ENCODE measurements at places on chromosomes 11 and 22. TPM values are rescaled to one million over a fixed set of nuclear protein-coding genes. Genes with fewer than 3 reads are reported as not detected.
A peak's percentile ranks its signal among the peaks of the same experiment; 100 is the strongest.

DNA sequence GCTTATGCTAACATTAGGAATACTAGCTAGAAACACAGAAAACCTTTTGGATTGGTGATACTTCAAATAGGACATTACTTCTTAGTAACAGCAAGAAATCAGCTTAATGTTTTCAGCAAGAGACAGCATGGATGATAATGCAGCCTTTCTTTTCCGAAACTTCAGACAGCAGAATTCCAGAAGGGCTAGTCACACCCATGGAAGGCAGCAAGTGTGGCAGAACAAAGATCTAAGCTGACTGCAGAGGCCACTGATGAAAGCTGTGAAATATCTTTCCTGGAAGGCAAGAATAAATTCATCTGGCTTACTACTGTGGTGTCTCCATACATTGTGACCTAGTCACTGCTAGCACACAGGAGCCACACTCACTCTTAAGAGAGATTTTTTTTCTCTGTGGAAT lies 100.3 kb downstream of the CCDC83 start:
- H3K27me3 ChIP-seq, result no peaks in the 10 kb centered on the region
- H3K4me3 ChIP-seq, result no peak overlapping the region
- no peak overlapping the region for H3K27ac ChIP-seq
- peaks cover 20% of the 10 kb centered on the region for H3K4me1 ChIP-seq
- H3K36me3 ChIP-seq, result peaks cover 65% of the 10 kb centered on the region
- no peak for DNase-seq

- H3K27ac ChIP-seq, result no peak overlapping the region
- no peaks in the 10 kb centered on the region for H3K36me3 ChIP-seq
- no peaks in the 10 kb centered on the region for H3K27me3 ChIP-seq
- no peak for DNase-seq
- H3K4me1 ChIP-seq, result no peaks in the 10 kb centered on the region
- H3K4me3 ChIP-seq, result no peak overlapping the region
Observed at GRCh38 chr11:119491753-119492510, 69.0 kb upstream of the THY1 start.

APOL3 gene
- total RNA-seq, result 20.5 TPM

- peak overlapping the region; percentile 89 for H3K27ac ChIP-seq
- no peak for DNase-seq
- H3K36me3 ChIP-seq, result no peaks in the 10 kb centered on the region
- H3K4me3 ChIP-seq, result peak overlapping the region; percentile 33
- peaks cover 9% of the 10 kb centered on the region for H3K27me3 ChIP-seq
Observed at GRCh38 chr11:46338636-46338987, 8.7 kb upstream of the DGKZ start.

GRCh38 chr11:119889728-119890280 lies 160.8 kb upstream of the NECTIN1 start:
- H3K4me1 ChIP-seq, result peaks cover 17% of the 10 kb centered on the region
- no peak overlapping the region for H3K4me3 ChIP-seq
- H3K27me3 ChIP-seq, result no peaks in the 10 kb centered on the region
- DNase-seq, result no peak
- H3K36me3 ChIP-seq, result no peaks in the 10 kb centered on the region

DNA sequence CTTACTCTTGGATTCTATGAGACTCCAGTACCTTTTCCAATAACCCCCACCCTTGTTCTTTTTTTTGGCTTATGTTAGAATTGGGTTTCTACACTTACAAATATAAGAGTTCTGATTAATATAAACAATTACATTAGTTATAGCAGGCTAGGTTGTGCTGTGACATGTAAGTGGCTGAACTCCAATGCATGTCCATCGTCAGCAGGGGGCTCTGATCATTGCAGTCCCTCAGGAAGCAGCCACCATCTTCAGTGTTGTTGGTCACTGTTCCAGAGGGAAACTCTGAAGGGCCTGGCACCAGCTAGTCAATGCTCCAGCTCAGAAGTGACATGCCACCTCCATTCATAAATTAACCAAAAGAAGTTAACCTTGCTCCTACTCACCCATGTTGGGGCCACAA lies 5.6 kb downstream of the LIPT2 start:
- peaks cover 6% of the 10 kb centered on the region for H3K4me1 ChIP-seq
- DNase-seq, result no peak
- no peaks in the 10 kb centered on the region for H3K36me3 ChIP-seq
- H3K27ac ChIP-seq, result no peak overlapping the region
- H3K4me3 ChIP-seq, result no peak overlapping the region
- H3K27me3 ChIP-seq, result no peaks in the 10 kb centered on the region

- H3K4me1 ChIP-seq, result peaks cover 8% of the 10 kb centered on the region
- no peaks in the 10 kb centered on the region for H3K36me3 ChIP-seq
- H3K4me3 ChIP-seq, result no peak overlapping the region
- DNase-seq, result no peak
- no peaks in the 10 kb centered on the region for H3K27me3 ChIP-seq
- H3K27ac ChIP-seq, result no peak overlapping the region
Observed at GRCh38 chr11:34075178-34075820, 23.8 kb downstream of the CAPRIN1 start.

MPPED1 gene
- total RNA-seq, result not detected

DNA sequence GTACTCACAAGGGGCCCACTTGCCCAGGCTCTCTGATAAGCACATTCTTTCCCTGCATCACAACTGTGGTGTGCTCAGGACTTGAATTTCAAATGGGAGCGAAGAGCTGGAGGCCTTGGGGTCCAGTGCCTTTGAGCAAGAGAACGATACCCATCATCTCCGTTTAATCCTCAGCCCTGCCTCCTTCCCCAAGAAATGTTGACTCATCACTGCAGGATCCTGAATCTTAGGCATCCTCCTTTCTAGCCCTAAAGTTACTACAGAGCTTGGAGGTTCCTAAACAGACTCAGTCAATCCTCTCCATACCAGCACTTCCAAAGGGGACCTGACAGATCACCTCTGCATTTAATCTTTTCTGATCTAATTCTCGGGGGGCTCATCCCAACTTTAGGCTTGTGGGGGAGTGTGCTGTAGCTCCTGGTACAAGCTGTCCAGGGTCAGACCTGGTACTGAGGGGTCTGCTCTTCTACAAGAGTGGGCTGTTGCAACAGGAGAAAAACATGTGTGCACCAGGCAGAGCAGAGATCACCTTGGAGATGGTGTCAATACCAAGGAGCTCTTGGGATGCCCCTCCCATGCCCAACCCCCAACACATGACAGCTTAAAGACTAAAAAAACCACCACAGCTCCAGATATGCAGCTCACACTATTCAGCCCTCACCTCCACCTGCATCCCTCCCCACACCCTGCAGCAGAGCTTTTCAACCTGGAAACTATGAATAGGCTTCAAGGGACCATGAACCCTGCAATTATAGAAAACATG lies 3.9 kb upstream of the PRG2 start:
- no peak for DNase-seq
- no peak overlapping the region for H3K27ac ChIP-seq
- H3K4me1 ChIP-seq, result no peaks in the 10 kb centered on the region
- H3K27me3 ChIP-seq, result no peaks in the 10 kb centered on the region
- no peak overlapping the region for H3K4me3 ChIP-seq
- H3K36me3 ChIP-seq, result no peaks in the 10 kb centered on the region

LRRC4C gene
- 0.44 TPM for total RNA-seq

- no peaks in the 10 kb centered on the region for H3K36me3 ChIP-seq
- H3K27ac ChIP-seq, result no peak overlapping the region
Observed at GRCh38 chr22:27580311-27580897, 221.2 kb downstream of the MN1 start.

TMA7B gene
- total RNA-seq, result not detected

DNA sequence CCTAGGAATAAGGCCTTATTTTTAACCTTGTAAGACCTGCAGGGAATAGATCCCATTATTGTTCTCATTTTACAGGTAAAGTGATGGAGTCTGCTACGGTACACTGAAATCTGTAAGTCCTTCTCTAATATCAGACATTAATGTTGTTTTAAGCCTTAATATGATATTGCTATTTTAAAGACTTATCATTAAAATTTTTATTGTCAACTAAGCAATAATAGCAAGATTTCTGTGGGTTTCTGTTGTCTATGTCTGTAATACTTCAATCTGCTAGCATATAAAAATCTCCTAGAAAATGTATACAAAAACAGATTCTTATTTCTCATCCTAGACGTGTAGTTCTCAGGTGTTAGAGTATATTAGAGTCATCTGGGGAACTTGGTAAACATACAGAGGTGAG lies 317.5 kb upstream of the TENM4 start:
- no peaks in the 10 kb centered on the region for H3K36me3 ChIP-seq
- H3K4me1 ChIP-seq, result no peaks in the 10 kb centered on the region
- no peaks in the 10 kb centered on the region for H3K27me3 ChIP-seq
- H3K27ac ChIP-seq, result no peak overlapping the region
- DNase-seq, result no peak
- no peak overlapping the region for H3K4me3 ChIP-seq

- DNase-seq, result no peak
- peaks cover 48% of the 10 kb centered on the region for H3K36me3 ChIP-seq
- H3K4me1 ChIP-seq, result peaks cover 10% of the 10 kb centered on the region
- peak overlapping the region; percentile 81 for H3K4me3 ChIP-seq
Observed at GRCh38 chr11:134252346-134253187, 585 bp downstream of the THYN1 start.

DNA sequence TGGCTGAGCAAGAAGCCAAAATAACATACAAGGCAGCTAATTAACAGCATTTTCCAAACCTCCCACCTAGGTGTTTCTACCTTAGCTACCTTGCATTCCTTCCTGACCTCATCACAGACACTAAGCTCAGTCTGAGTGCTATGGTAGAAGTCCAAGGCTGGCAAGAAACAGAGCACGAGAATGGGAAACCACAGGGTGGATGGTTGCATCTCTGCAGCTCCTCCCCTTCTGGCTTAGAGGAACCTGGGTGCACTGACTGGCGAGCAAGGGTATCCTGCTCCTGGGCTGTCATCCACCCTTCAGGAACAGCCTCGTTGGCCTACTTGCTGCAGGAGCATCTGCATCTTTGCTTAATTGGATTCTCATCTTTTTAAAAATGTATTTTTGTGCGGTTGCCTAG lies 73.1 kb upstream of the KIRREL3 start:
- H3K4me3 ChIP-seq, result no peak overlapping the region
- H3K27ac ChIP-seq, result no peak overlapping the region
- DNase-seq, result no peak
- no peaks in the 10 kb centered on the region for H3K4me1 ChIP-seq
- H3K27me3 ChIP-seq, result no peaks in the 10 kb centered on the region
- H3K36me3 ChIP-seq, result no peaks in the 10 kb centered on the region

APOBEC3F gene
- total RNA-seq, result 11.1 TPM

- peak; percentile 97 for DNase-seq
- peak within 1 kb of the TSS; percentile 99 for H3K27ac ChIP-seq
- no peaks in the 10 kb centered on the region for H3K27me3 ChIP-seq
Observed at GRCh38 chr11:10857709-10858438, at the start of gene ZBED5. TSS of gene ZBED5 (minus strand) at chr11:10858053. CDS start at chr11:10854945, 3,108 bp downstream.

OR51D1 gene
- not detected for total RNA-seq

DNA sequence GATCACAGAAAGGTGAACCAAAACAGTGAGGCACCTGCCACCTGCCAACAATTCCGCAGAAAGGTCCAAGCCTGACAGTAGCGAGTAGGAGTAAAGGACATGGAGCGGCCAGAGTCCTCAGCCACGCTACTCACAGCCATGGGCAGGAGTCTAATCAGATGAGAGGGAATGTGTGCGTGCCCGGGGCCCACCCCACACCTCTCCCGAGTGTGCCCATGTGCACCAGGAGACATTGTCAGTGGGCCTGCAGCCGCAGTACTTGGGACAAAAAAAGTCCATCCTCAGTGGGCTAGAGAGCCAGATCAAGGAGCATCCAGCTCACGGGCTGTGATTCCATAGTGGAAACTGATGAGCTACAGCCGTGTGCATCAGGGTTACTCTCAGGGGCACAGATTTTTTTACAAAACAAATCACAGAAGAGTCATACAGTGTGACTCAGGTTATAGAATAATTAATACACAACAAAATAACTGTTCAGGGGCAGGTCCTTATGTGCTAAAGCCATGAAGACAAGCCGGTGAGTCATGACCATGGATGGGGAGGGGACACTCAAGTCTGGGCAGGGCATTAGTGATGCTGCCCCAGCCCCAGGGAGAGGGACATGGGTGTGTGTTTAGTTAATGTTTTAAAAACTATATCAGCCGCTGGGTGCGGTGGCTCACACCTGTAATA lies 12.0 kb downstream of the SART1 start:
- H3K27me3 ChIP-seq, result no peaks in the 10 kb centered on the region
- peaks cover 71% of the 10 kb centered on the region for H3K36me3 ChIP-seq
- H3K4me3 ChIP-seq, result no peak overlapping the region
- H3K4me1 ChIP-seq, result no peaks in the 10 kb centered on the region
- H3K27ac ChIP-seq, result no peak overlapping the region

C11orf21 gene
- 41.2 TPM for total RNA-seq

DNA sequence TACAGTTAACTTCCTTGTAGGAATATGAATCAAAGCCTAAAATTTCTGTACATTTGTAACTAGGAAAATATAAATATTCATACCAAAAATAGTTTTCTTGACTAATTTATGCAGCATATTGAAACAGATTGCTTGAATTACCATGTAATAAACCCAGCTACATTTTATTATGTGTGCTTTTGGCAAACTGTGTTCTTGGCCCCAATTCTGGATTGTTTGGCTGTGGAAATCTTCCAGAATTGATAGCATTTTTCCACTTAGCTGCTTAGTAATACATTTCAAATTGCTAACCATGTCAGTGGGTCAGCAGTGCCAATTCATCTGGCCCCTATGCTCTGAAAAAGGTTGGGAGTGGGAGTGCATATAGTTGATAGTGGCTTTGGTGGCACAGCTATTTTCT lies 32.3 kb downstream of the PDHX start:
- H3K27me3 ChIP-seq, result no peaks in the 10 kb centered on the region
- no peak overlapping the region for H3K27ac ChIP-seq
- H3K4me1 ChIP-seq, result peaks cover 3% of the 10 kb centered on the region
- no peak for DNase-seq
- peaks cover 12% of the 10 kb centered on the region for H3K36me3 ChIP-seq

F2 gene
- total RNA-seq, result not detected

DNA sequence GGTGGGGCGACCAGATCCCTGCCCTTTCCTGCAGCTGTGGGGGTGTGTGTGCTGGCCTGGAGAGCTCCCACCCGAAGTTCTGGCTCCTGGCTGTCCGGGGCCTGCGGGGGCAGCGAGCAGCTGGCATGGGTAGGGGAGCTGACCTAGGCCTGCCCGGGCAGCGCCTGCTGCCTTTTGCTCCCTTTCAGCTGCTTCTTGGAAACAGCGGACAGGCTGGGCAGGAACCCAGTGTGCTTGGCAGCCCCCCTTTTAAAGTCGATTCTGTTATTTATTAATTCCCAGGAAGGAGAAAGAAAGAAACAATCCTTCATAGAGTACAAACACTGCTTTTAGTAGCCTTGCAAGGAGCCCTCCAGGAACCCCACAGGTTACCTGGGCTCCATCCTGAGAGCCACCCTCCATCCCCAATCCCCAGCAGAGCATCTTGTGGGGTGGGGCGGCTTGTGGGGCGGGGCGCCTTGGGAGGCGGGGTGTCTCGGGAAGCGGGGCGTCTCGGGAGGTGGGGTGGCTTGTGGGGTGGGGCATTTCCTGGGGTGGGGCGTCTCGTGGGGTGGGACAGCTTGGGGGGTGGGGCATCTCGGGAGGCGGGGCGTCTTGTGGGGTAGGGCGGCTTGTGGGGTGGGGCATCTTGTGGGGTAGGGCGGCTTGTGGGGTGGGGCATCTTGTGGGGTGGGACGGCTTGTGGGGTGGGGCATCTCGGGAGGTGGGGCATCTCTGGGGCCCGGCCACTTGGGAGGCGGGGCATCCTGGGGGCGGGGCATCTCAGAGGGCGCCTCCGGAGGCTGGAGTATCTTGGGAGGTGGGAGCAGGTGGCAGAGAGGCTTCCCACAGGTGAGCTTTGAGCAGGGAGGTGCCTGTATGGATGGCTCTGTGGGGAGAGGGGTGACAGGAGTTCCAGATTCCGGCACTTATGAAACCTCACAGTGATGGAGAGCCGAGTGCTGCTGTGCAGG lies 7.0 kb downstream of the CD81 start:
- H3K27ac ChIP-seq, result peak overlapping the region; percentile 99
- no peak overlapping the region for H3K4me3 ChIP-seq
